G401 (cell line): ENCODE measurements at places on chromosomes 7 and 10. TPM values are rescaled to one million over a fixed set of nuclear protein-coding genes. Genes with fewer than 3 reads are reported as not detected.

DNA sequence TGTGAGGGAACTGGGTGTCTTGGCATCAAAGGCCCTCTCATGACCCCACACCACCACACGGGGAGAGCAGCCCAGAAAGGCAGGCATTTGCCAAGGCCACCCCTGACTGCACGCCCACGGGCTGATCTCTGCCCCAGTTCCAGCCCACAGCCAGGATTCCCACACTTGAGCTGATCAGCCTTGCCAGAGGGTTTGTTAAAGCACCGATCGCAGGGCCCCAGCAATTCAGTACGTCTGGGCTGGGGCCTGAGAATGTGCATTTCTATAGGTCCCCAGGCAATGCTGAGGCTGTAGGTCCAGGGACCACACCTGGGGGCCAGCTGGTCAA lies 103.9 kb downstream of the TNS3 start:
- no peak for DNase-seq

SEC61G gene
- 318 and 345 TPM in 2 replicates for total RNA-seq

GRCh38 chr7:123184271-123184670 lies 15.5 kb downstream of the SLC13A1 start:
- no peak for DNase-seq

GRCh38 chr7:434891-435629 lies 84.6 kb downstream of the PDGFA start:
- DNase-seq: no peak

- DNase-seq: no peak
These were observed 13.6 kb downstream of the NKX1-2 start for GRCh38 chr10:124436191-124436638.

- no peak for DNase-seq
These were observed 2.4 kb downstream of the SFTPD start for GRCh38 chr10:79946271-79947082.

GRCh38 chr10:101085846-101086245 lies 24.1 kb downstream of the KAZALD1 start:
- no peak for DNase-seq

- DNase-seq: no peak
These were observed 129.4 kb downstream of the WDR11 start for GRCh38 chr10:120980279-120981255.

VIPR2 gene
- total RNA-seq: not detected in 2 replicates

HSPB1 gene
- total RNA-seq: 129 and 145 TPM in 2 replicates

- peak; percentile 58 for DNase-seq
These were observed 57.8 kb upstream of the WIPF3 start for GRCh38 chr7:29748286-29749099.

GRCh38 chr7:26061678-26062603 lies 90.1 kb upstream of the NFE2L3 start:
- peak; percentile 40 for DNase-seq

DNA sequence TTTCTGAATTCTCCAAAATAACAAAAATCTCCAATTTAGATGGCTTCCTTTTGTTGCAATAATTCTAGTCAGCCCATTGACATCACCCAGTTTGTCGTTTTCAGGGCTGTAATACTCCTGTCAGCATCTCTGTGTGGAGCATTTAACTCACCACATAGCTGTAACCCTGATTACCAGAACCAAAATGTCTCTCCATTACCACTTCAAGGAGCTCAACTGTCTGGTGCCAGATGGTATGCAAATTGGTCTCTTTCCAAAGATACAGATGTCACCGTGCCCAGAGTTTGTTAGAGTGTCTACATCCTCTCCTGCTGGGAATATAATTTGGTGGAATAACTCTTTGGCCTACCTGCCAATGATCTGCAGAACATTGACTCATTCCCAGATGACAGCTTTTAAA lies 350.3 kb upstream of the POT1 start:
- DNase-seq: peak; percentile 73

GRCh38 chr10:49351669-49352068 lies 44.2 kb downstream of the DRGX start:
- DNase-seq: no peak

DNA sequence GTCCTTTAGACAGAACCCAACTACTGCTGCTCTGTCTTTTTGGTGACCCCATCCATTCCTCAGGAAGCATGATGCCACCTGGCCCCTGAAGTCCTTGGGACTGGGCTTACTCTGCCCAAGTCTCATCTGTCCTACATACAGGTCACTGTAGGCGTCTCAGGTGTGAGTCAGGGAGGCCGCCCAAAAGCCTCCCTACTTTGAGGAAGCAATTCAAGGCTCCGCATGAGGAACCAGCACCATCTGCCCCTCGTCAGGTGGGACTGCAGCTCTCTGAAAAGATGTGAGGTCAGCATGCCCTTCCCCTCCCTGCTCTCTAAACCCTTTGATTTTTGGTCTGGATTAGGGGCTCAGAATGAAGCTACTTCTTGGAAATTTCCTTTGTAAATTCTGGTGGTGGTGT lies 354.8 kb downstream of the CXCL12 start:
- DNase-seq: no peak

BEND7 gene
- total RNA-seq: 0.95 and 1.8 TPM in 2 replicates

PDGFA gene
- total RNA-seq: 0.34 and 2.6 TPM in 2 replicates

DNA sequence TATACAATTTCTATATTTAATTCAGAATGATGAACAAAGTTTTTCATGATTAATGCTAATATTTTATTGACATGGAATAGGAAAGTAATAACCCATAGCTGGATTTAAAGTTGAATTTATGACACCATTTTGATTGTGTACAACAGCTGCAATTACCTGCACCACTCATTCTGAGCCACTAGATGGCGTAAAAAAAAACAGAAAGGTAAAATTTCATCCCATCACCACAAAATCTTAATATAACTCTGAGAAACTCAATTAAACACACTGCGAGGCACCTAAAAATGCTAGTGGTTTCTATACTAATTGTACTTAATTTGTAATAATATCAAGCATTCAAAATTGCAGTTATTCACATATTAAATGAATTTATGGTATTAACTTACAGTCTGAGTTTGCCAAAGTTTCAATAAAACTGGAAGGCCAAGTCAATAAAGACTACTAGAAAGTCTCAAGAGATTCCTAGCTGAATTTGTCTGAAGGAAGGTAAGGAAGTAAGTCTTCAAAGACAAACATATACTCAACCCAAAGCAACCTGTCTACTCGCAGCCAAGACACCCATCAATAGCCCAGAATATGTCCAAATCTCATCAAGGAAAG lies 182.5 kb downstream of the SKAP2 start:
- DNase-seq: no peak

GRCh38 chr7:108376206-108376605 lies 80.0 kb downstream of the NRCAM start:
- DNase-seq: no peak

GRCh38 chr10:117462424-117462792 lies 80.1 kb upstream of the EMX2 start:
- no peak for DNase-seq

- no peak for DNase-seq
These were observed 36.0 kb upstream of the SVIL start for GRCh38 chr10:29670761-29671160.

C10orf62 gene
- total RNA-seq: 0.24 TPM in 1 of 2 replicates, not detected in the other

DNA sequence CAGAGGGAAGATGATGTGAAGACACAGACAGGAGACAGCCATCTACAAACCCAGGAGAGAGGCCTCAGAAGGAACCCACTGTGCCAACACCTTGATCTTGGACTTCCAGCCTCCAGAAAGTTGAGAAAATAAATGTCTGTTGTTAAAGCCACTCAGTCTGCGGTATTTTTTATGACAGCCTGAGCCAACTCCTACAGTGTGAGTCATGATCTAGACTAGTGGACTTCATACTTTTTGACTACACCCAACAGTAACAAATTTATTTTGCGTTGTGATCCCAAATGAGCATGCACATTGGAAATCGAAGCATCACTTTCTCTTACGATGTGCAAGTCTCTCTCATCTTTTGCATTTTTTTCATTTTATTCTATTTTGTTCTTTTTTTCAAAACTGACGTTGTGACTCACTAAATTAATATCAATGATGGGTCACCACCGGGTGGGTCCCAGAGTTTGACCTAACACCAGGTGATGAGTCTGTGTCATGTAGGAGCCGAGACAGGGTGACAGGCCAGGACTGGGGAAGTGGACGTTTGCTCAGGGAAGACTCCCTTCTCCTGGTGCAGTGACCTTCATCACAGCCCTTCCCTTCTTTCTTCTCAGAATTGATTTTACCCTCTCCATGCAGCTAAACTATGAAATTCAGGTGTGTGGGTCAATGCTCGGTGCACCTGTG lies 28.9 kb downstream of the PHYH start:
- DNase-seq: no peak

- no peak for DNase-seq
These were observed 29.3 kb downstream of the ARL4A start for GRCh38 chr7:12716722-12717121.

AS3MT gene
- total RNA-seq: 0.31 and 1.4 TPM in 2 replicates

ZNF488 gene
- not detected in 2 replicates for total RNA-seq

HOXA9 gene
- total RNA-seq: 66.5 and 71.2 TPM in 2 replicates

GRCh38 chr7:152661479-152661878 lies 14.5 kb downstream of the XRCC2 start:
- no peak for DNase-seq

STRIP2 gene
- 22.8 and 24.8 TPM in 2 replicates for total RNA-seq
